ENCODE measurements at places on chromosomes 16 and 17. TPM values are rescaled to one million over a fixed set of nuclear protein-coding genes. Genes with fewer than 3 reads are reported as not detected.

The QRICH2 gene
- total RNA-seq: 2.5 TPM

The RPL27 gene
- total RNA-seq: 1,270 TPM

The COQ7 gene
- total RNA-seq: 31.2 TPM

The OR1D2 gene
- total RNA-seq: not detected

The KRT39 gene
- not detected for total RNA-seq

The RNU2-1 gene
- total RNA-seq: not detected

The TSEN54 gene
- 22.7 TPM for total RNA-seq

DNA sequence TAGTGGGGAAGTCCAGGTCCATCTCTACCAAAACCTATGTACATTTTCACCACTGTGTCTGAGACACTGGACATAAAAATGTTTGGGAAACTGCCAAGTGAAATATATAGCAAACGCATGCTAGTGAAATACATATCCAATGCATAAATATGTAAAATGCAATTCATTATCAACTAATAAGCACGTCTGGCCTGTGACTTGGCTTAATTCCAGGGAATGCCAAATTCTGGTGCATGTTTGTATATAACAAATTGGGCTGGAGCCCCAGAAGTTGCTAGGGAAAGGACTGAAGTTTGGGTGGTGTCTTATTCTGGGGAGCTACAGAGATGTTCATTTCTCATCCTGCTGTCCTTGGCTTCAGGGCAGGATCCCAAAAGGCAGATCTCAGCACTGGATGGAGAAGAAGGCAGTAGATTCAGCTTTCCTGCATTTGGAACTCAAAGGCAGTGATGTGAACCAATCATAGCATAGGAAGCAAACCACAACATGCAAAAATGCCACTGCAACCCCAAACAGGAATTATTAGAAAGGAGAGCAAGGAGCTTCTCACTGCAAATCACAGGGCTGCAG is 184.3 kb downstream of the HS3ST3A1 start:
- H3K27ac ChIP-seq: no peak overlapping the region
- peak; percentile 55 for DNase-seq
- no peak overlapping the region for H3K4me3 ChIP-seq

GRCh38 chr16:23510164-23510914 is at the start of gene GGA2:
TSS of gene GGA2 (minus strand) at chr16:23510494. CDS start at chr16:23510411, 83 bp downstream.
- H3K27me3 ChIP-seq: no peaks in the 10 kb centered on the region
- H3K27ac ChIP-seq: peak within 1 kb of the TSS; percentile 90
- DNase-seq: peak; percentile 96
- H3K36me3 ChIP-seq: peaks cover 4% of the 10 kb centered on the region
- peak within 1 kb of the TSS; percentile 95 for H3K4me3 ChIP-seq

DNA sequence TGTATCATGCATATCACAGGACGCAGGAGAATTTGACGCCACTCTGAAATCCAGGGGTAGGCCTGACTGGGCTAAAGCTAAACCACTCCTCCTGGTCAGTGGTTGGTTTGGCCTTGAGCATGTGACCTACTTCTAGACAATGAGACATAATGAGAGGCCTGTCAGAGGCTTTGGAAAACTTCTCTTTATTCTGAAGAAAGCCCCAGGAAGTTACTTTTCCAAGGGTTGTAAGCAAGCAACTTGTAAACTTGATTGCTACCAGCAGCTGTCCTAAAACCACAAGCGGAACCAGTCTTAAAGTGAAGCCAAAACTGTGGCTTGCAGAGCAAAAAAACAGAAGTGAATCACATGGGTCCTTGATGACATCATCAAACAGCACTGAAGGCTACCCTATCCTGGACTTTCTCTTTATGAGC is 138.2 kb upstream of the COX10 start:
- no peaks in the 10 kb centered on the region for H3K4me1 ChIP-seq
- no peaks in the 10 kb centered on the region for H3K36me3 ChIP-seq
- H3K27ac ChIP-seq: peak overlapping the region; percentile 36
- DNase-seq: peak; percentile 57

DNA sequence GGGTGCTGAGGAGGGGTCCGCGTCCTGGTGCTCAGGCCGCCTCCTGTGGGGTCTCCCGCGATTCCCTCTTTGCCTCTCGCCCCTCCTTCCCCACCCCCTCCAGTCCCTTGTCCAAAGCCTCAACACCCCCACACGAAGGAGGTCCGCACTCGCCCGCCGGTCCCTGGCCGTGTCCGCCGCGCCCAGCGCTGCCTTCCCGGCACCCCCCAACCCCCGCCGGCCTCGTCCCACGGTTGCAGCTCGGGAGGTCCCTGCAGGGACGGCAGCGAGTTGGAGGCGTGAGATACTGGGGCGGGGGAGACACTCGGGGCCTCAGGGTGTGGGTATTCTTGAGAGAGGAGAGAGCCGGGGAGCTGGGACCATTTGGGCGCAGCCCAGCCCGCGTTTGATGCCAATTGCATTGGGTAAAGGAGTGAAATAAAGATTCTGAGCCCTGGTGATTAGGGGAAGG is 468 bp downstream of the FLYWCH2 start:
- H3K4me3 ChIP-seq: peak overlapping the region; percentile 97
- H3K27ac ChIP-seq: peak overlapping the region; percentile 97

DNA sequence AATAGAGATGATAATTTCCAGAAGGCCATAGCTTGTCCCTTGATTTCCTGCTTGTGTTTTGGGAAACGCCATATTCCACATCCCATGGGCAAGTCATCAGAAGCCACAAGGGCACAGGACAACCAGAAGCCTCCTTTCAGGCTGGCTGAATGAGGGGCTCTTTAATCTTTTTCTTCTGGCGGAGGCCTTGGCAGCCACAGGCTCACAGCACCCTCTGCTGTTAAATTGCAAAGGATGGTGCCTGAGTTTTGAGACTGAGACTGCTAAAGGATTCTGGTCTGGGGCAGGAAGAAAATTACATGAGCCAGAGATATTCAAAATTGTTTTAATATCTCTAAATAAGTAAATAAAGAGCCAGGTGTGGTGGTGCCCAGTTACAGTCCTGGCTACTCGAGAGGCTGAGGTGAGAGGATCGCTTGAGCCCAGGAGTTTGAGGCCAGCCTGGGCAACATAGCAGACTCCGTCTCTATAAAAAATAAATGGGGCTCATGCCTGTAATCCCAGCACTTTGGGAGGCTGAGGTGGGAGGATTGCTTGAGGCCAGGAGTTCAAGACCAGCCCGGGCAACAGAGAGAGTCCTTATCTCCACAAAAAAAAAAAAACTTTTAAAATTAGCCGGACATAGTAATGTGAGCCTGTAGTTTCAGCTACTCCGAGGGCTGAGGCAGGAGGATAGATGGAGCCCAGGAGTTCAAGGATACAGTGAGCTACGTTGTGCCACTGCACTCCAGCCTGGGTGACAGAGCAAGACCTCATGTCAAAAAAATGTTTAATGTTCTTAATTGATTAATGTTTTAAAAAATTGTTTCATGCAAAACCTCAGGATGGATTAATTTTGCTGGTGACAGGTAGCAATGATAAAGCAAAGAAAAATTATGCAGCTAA is 26.3 kb downstream of the AARSD1 start:
- H3K27me3 ChIP-seq: no peaks in the 10 kb centered on the region
- H3K4me1 ChIP-seq: no peaks in the 10 kb centered on the region
- no peak for DNase-seq
- no peak overlapping the region for H3K4me3 ChIP-seq

- DNase-seq: no peak
- H3K4me1 ChIP-seq: no peaks in the 10 kb centered on the region
- H3K27ac ChIP-seq: no peak overlapping the region
Measured at GRCh38 chr17:78944956-78945355, 19.8 kb upstream of the TIMP2 start.

- no peaks in the 10 kb centered on the region for H3K27me3 ChIP-seq
- peaks cover 23% of the 10 kb centered on the region for H3K36me3 ChIP-seq
- no peak overlapping the region for H3K4me3 ChIP-seq
- peak overlapping the region; percentile 89 for H3K27ac ChIP-seq
- peaks cover 98% of the 10 kb centered on the region for H3K4me1 ChIP-seq
Measured at GRCh38 chr17:1002771-1003555, 6.0 kb downstream of the TIMM22 start.

GRCh38 chr17:34580685-34581445 is 1.5 kb downstream of the TMEM132E start:
- H3K4me3 ChIP-seq: peak overlapping the region; percentile 62
- H3K36me3 ChIP-seq: no peaks in the 10 kb centered on the region

GRCh38 chr17:83032781-83033180 is 46.6 kb upstream of the METRNL start:
- no peak overlapping the region for H3K4me3 ChIP-seq
- H3K36me3 ChIP-seq: peaks cover 27% of the 10 kb centered on the region
- no peak for DNase-seq
- H3K27me3 ChIP-seq: no peaks in the 10 kb centered on the region
- H3K4me1 ChIP-seq: no peaks in the 10 kb centered on the region

All from esophagus muscularis mucosa (tissue), 4 donors.